ENCODE measurements at places on chromosomes 1 and 21. TPM values are rescaled to one million over a fixed set of nuclear protein-coding genes. Genes with fewer than 3 reads are reported as not detected.

Gene S100A3
- total RNA-seq, result 1.3 TPM

Gene LRRC53
- not detected for total RNA-seq

DNA sequence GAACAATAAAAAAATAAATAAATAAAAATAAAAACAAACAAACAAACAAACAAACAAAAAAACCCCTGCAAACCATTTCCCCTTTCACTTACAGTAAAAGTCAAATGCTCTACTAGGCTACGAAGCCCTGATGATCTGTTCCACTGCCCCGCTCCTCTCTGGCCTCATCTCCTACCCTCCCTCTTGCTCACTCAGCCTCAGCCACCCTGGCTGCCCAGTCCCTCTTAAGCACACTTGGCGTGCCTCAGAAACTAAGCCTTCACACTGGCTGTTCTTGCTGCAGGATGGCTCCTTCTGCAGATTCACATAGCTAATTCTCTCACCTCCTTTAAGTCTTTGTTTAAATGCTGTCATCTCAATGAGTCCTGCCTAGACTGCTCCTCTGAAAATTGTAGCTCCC is 30.8 kb upstream of the UHMK1 start:
- no peak overlapping the region for H3K4me3 ChIP-seq
- H3K36me3 ChIP-seq, result no peaks in the 10 kb centered on the region
- no peaks in the 10 kb centered on the region for H3K4me1 ChIP-seq
- no peak overlapping the region for H3K27ac ChIP-seq

DNA sequence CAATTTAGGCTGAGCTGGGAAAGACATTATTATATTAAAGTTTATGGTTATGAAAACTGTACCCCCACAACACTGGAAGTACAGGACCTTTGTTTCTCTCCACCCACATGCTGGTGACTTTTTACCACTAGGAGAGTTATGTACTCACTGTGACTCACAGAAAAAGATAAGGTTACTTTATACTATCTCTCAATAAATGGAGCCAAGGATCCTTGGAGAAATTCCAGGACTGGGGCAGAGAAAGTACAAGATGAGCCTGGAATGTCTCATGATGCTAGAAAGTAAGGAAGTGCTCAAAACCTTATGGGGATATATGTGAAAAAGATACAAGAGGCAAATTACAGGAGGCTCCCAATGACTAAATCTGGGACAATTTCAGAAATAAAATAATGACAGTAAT is 63.9 kb upstream of the C1orf105 start:
- no peak for DNase-seq
- no peak overlapping the region for H3K27ac ChIP-seq
- H3K36me3 ChIP-seq, result no peaks in the 10 kb centered on the region
- H3K4me1 ChIP-seq, result peaks cover 30% of the 10 kb centered on the region

- no peak for DNase-seq
- H3K27me3 ChIP-seq, result no peaks in the 10 kb centered on the region
- no peak overlapping the region for H3K4me3 ChIP-seq
- H3K36me3 ChIP-seq, result no peaks in the 10 kb centered on the region
- no peak overlapping the region for H3K27ac ChIP-seq
Measured at GRCh38 chr1:56052041-56052440, 527.3 kb downstream of the PLPP3 start.
